NCI-H526 (cell line): ENCODE measurements at places on chromosomes 6 and 20.

DNA sequence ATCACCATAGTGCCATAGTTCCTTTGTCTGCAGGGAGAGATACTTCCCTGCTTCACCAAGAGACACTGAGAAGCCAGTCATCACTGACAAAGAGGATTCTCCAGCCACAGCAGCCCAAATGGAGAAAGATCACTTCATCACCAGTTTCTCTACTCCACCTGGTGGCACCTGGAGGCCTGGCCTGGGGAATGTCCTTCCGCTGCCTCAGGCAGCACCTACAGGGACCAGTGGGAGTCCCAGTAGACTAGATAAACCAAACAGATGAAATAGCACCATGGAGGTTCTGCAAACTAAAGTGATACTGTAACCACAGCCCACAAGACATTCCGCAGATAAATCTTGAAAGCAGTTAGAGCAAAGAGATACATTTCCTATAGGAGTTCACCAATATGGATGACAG is 266.5 kb downstream of the C6orf118 start:
- DNase-seq, result no peak

GRCh38 chr20:34222208-34222607 is 19.0 kb upstream of the ASIP start:
- no peak for DNase-seq

- DNase-seq, result no peak
These were observed 17.4 kb downstream of the BMP7 start for GRCh38 chr20:57249073-57249472.

- peak; percentile 65 for DNase-seq
These were observed 84.2 kb upstream of the SLC22A23 start for GRCh38 chr6:3541006-3541585.

GRCh38 chr6:164151161-164152120 is 736.9 kb downstream of the QKI start:
- DNase-seq, result no peak

DNA sequence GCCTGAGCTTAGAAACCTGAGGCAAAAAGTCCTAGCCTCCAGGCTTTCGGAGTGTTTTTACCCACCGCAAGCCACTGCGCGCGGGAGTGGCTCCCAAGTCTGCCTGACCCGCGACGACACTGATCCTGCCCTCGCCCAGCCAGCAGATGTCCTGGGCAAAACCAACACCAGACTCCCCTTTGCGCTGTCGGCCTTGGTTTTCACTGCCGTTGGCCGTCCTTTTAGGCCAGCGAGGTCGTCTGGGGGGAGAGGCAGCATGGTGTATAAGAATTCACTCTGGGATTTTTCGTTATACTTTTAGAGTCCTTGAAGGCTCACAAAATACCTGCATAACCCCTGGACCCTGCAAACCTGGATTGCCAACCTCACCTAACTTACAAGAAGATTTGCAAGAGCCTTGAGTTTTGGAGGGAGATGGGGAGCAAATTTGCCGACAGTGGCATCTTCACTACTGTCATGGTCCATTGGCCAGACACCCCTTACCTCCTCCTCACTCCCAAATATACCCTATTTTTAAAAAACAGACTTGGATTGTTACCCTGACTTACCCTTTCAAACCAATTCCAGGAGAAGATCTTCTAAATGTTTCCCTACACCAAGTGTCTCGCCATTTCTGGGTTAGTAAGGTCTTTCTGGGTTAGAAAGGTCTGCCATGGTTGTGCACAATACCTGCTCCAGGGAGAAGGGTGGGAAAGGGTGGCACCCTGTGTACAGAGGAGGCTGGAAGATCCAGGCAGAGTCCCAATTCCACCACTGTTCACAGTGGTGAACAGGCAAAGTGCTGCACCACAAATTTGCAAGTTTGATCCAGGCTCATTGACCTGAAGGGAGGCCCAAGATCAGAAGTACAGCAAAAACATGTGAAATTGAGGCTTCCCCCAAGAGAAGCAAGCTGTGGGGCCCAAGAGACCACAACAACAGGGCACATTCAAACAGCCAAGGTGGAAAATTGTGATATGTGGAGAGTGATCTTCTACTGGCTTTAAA is 4.4 kb downstream of the FOXA2 start:
- DNase-seq, result no peak

DNA sequence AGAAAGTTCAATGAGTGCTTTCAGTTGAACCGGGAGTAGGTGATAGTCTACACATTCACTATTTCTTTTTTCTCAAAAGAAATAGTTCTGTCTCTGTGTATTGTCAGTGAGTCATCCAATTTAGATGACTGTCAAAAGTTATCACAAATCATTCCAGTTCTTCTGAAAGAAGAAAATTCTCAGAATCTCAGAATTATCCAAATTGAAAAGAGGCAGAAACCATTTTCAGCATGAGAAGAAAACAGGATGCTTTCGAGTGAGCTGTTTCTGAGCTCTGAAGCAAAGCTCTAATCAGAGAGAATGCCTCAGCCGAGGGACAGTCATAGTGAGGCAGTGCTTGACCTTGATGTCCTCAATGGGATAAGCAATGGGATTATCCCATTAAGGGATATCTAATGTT is 97.9 kb downstream of the HUS1B start:
- no peak for DNase-seq

- peak; percentile 69 for DNase-seq
These were observed at the start of gene HMGCLL1 for GRCh38 chr6:55578537-55579363. HMGCLL1 (minus strand) TSS chr6:55579192; CDS start chr6:55579055, 137 bp downstream.

DNA sequence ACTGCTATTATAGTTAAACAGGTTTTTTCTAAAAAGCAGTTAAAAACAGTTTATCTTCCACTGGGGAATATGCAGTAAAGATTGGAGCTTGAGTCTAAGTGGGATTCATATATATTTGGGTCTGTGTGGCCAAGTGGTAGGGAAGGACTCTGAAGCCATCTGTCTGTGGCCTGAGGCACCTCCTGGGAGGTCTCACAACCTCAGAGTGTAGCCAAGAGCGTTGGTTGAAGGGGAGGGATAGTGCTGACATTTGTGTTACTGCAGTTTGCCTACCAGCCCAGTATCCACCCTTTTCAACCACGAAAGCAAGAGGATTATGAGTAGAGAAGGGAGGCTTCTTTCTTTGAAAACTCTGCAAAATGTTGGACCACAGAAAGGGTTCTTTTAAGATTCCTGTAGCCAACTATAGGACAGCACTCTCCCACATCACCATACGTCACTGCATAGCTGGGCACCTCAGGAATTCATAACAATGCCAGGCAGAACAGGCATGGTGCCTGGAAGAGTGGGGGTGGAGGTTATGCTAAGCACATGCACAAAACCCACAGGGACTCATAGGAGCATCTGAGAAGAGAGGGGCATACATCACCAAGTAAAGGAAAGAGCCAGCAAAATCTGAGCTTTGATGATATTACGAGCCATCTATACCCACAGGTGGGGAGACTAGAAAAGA is 90.5 kb upstream of the HEY2 start:
- DNase-seq, result no peak

DNA sequence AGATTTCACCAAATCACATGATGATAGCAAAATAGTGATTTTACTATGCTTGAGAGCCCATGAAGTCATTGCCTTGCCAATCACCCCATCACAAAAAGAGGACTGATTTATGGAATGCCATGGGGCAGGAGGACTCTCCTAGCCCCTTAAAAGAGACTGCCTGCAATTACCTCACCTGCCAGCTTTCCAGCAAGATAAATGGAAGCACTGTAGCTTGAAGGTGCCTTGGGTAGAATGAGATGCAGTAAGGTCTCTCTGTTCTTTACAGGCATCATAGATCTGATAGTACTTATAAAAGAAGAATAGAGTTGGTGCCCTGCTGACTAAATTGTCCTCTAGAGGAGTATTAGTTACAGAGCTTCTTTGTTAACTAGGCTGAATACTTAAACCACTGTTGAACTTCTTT is 242.3 kb downstream of the TMEM242 start:
- DNase-seq, result no peak

GRCh38 chr6:152952866-152953509 is 29.9 kb downstream of the FBXO5 start:
- DNase-seq, result no peak

DNA sequence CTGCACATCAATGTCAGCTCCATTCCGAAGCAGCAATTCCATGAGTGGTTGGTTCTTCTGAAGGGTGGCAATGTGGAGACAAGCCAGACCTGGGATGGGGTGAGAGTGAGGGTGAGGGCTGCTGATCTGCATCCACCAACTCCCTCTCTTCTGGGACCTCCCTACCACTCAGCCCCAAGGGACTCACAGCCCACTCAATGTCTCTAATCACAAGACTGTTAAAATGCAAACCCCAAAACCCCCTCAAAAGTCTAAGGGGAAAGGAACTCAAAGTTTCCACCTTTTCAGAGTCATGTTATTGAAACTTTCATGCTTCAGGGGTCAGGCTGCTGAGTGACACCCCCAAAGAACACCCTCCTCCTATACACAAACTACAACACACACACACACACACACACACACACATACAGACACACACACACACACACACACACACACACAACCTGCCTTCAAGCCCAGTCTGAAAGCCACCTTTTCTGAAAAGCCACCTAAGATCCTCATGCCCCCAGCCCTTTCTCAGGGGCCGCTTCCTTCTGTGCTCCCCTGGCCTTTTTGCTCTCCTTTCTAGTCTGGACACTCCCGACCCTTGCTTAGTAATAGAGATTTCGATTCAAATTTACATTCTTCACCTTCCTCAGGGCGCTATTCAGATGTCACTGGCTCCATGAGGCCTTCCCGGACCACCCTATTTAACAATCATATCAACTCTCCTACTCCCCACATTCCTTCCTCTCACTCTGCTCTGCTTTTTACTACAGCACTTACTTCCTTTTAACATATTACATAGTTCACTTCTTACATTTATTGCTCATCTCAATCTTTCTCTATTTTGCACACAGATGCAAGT is 3.3 kb upstream of the SLC35B2 start:
- DNase-seq, result no peak

DNA sequence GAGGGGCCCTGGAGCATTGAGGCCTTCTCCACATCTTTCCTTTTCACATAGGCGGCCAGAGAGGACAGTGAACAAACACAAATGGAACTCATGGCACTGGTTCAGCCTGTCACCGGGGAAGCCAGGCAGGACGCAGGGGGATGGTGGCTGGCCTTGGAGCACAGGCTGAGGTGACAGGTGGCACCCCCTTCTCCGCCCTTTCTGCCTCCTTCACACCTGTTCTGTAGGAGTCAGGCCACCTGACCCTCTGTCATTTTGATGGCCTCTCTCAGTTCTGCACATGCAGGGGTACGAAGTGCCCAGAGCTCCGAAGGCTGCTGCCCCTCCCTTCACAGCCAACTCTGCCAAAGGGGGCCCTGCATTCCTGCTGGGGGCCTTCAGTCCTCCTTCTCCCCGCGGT is 60.8 kb downstream of the CD40 start:
- no peak for DNase-seq

GRCh38 chr6:156279261-156279969 is 497.8 kb upstream of the ARID1B start:
- no peak for DNase-seq
